Hematopoietic multipotent progenitor cell treated with erythropoietin and hydrocortisone succinate and interleukin-3 and kit ligand, for 4 days (in vitro differentiated cells): ENCODE measurements at places on chromosomes 3 and 15.

DNA sequence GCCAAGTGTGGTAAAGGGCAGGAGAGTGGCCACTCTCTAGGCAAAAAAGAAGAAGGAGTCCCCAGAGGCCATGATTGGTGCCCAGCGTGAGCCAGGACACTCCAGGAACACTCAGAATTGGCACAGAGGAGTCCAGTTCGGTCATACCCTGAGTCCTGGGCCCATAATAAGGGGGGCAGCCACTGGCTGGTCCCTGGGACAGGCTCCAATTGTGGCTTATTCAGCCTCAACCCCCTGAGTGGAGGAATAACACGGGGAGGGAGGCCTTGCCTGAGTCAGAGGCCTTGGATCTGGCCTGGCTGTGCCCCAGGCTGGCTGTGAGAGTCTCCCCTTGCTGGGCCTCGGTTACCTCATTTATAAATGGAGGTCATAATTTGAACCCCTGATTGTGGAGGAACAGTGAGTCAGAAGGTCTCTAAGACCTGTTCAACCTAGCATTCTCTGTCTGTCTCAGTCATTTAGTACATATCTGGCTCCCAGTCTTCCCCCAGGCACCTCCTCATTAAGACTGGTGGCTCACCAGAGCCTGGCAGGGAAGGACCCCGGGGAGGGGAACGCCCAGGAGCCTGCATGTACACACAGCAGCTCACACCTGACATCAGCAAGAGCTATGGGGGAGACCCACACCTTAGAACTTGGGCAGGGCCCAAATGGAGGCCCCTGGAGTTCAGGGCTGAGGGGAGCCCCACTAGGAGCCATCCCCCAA is 95.9 kb upstream of the ATP2B2 start:
- no peak for DNase-seq

DNA sequence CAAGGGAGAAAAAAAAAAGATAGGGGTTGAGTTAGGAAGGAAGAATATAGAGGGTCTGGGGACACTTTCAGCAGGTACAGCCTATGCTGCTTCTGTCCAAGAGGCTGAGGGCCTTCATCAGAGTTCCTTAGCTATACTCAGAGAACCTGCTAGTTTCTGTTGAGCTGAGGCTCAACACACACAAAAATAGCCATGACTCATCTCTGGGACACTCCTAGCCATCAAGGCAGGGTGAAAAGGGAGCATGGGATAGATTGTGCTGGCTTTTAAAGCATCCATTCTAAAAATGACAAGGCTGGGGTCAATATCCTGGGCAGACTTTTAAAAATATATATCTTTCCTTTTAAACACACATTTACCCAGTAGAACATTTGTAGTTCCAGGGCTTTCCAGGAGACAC is 2.8 kb upstream of the RTP2 start:
- no peak for DNase-seq

GRCh38 chr3:170976190-170976519 is 50.4 kb downstream of the SLC2A2 start:
- DNase-seq, result no peak

DNA sequence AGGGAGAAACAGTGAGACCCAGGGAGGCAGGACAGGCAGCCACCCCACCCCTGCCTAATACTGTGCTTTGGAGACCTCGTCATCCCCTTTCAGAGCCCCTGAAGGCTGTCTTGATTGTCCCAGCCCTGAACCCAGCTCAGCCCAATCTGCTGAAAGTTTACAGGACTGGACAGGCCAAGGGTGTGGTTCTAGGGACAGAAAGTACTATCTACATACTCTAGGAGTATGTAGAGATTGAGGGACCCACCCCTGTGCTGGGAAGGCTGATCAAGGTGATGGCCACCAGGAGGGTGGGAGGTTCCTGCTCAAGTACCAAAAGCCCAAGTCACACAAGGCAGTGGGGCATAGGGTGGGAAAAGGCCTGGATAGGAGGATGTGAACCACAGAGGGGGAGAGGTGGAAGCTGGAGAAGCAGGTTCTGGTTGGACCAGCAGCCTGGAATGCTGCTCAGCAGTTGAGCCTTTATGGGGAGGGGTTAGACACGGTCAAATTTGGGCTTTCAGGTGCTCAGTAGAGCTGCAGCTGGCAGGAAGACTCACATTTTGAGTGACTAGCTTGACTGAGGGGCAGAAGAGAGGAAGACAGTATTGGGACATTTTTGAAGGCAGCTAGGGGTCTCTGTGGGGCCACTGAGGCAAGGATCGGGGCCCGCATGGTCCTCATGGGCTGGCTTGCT is 6.7 kb downstream of the NBEAL2 start:
- no peak for DNase-seq

DNA sequence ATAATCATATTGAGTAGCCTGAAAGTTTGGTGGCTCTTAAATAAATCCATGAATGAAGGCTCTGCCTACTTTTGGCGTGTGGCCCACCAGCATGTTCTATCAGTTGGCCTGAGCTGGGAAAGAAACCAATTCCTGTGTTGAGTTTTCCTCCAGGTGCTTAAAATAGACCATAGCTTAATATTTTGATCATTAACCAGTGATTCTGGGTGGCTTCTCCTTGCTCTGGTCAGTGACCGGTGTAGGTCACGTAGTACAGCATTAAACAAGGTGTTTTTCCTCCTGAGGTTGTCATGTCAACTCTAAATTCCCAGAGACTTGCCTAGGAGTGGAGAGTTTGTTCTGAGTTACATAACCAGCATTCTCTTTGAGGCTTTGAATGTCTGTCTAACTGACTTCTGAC is 1.3 kb downstream of the HHLA2 start:
- DNase-seq, result no peak

DNA sequence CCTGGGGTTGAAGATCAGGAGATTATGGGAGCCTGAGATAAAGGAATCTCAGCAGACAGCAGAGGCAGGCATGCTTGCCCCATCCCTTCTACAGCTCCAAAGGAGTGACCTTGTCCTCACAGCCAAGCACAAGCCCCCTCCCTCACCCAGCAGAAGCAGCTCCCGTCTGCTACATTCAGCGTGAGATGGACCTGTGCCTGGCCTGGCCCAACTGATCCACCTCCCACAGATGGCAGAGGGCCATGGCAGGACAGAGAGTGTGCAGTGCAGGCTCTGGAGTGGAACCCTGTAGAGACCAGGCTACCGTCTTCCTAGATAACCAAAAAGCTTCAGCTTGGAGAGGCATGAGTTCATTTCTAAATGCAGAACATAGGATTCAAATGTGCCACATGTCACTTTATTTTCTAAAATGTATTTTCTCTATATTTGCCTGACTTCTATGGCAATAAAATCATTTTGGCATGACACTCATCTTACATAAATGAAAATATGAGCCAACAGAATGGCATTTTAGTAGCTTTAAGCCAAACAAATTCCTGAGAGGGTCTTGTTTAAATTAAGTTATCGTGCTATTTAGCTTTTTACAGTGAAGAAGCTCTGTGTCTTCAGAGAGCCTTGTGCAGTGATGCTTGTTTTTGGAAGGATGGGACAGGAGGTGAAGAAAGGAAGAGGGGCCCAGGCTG is 43.7 kb downstream of the SLC12A8 start:
- no peak for DNase-seq

- DNase-seq, result no peak
Measured at GRCh38 chr3:134377896-134378295, 3.6 kb upstream of the AMOTL2 start.

- no peak for DNase-seq
Measured at GRCh38 chr15:66094331-66094730, 159.2 kb downstream of the MEGF11 start.

- no peak for DNase-seq
Measured at GRCh38 chr3:41652931-41653330, 309.0 kb downstream of the ULK4 start.

- peak; percentile 58 for DNase-seq
Measured at GRCh38 chr15:65877749-65878148, 8.5 kb downstream of the RAB11A start.

DNA sequence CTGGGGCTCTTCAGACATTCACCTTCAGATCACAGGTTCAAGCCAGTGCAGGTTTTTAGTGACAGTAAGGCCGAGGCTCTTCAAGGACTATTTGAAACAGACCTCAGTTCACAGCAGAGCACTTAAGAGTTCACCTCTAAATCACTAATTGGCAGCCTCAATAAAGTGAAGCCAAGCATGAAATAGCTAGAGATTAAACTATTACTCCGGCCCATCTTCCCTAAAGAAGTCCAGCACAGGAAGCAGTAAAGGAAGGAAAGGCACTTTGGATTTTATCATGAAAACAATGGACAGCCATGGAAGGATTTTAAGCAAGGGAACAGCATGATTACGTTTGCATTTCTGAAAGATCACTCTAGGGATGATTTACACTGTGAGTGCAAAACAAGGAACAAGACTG is 27.6 kb upstream of the ARL6 start:
- DNase-seq, result no peak

GRCh38 chr3:34212656-34213055 is 414.2 kb downstream of the PDCD6IP start:
- no peak for DNase-seq

DNA sequence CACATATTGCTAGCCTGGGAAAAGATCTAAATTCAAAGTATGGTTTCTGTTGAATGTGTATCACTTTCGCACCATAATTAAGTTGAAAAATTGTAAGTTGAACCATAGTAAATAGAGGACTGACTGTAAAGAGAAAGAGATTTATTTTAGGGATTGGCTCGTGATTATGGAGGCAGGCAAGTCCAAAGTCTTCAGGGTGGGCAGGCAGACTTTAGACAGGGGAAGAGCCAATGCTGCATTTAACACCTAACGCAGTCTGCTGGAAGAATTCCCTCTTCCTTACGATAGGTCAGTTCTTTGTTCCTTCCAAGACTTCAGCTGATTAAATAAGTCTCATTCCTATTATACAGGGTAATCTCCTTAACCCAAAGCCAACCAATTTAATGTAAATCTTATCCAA is 15.8 kb downstream of the C3orf85 start:
- no peak for DNase-seq

DNA sequence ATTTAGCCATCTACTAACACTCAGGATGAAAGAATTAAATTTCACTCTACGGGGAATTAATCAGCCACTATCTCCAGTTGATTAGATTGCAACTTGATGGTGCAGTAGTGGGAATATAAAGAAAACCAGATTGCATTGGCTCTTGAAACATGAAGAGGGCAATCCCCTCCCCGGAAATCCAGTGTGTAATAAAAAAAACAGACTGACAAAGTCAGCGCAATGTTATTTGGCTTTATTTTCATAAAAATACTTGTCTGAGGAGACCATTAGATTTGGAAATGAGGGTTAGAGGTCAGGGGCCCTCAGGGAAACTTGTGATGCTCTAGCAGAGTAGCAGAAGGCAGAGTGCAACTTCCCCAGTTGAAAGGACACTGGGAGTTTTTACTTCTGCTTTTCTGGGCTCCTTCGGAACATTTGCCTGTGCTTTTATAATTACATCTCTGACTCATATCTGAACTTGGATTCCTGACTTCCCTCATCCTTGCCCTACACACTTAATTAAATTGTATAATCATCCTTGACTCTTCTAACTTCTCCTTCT is 326.8 kb downstream of the TUSC7 start:
- peak; percentile 81 for DNase-seq

GRCh38 chr3:29552051-29552450 is 271.2 kb downstream of the RBMS3 start:
- DNase-seq, result no peak

DNA sequence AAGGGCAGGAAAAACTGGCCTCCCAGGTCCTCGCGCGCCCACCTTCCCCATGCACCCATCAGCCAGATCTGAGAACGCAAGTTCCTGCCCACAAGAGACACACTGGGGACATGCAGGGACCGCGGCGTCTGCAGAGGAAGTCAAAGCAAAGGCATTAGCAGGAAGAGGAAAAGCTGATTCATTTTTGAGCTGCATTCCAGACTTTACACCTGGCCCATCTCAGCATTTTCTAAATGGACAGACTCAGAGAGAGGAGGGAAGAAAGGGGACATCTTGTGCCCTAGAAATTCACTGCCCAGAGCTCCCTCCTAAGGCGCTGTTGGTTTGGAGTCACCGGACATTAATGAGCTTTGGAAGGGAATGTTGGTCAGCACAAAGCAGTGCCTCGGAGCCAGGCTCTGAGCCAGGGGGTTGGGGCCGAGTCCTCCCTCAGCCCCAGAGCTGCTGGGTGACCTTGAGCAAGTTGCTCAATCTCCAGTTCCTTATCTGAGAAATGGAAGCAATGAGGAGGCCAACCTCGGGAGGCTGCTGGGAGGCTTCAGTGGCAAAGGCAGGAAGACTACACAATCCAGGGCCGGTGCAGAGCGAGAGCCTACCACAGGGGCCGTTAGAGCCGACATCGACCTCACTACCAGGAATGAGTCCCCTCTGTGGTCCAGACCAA is 150.5 kb upstream of the IQSEC1 start:
- no peak for DNase-seq

DNA sequence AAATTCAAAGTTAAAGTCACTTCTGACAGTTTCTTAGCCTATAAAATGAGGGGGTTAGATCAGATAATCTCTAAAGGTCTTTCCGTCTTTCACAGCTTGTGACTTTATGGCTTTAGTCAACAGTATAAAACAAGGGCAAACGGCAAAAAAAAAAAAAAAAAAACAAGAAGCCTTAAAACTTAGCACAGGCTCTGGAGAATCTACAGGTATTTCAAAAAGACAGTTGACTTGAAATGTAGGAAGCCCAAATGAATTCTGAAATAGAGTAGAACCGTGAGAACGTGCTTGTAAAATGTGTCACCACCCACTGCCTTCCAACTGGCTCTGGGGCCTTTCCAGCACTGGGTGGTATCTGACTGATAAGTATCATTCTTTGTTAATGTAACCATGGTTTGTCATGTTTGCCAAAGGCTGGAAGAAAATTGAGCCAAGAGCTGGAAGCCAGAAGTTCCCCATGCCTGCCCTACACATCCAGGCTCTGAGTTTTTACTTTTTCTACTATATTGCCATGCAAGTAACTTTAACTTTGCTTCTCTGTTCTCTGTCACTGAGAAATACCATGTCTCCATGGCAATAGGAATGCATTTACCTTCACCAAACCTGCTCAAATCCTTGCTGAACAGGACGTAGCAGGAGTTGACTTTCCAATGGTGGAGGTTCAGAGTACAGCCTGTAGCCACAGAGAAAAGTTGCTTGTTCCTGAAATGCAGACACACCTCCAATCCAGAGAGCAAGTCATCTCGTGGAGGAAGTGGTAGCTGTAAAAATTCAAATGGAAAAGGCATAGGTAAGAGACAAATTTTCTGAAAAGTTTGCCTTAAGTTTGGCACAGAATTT is 35.8 kb upstream of the THSD4 start:
- DNase-seq, result no peak

DNA sequence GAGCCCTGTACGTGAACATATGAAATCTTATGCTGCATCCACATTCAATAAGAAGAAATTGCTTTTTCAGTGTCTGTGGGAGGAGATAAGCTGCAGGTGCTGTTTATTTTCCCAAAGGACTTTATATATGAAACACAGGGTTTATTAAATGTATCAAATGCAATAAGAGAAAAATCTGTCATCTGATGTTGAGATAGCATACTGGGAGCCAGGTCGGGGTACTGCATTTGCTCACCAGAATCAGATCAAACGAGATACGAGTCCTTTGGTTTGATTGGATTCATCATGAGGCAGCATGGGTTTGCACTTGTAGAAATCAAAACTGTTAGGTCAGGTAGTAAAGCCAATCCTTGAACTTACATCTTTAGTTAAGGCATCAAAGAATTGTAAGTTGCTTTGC is 91.4 kb downstream of the SLC49A4 start:
- DNase-seq, result no peak
